ENCODE measurements at places on chromosomes 5 and 9. TPM values are rescaled to one million over a fixed set of nuclear protein-coding genes. Genes with fewer than 3 reads are reported as not detected.

GRCh38 chr5:127928053-127928452 lies 155.5 kb upstream of the SLC12A2 start:
- no peak for DNase-seq
- H3K27ac ChIP-seq, result no peak overlapping the region
- H3K27me3 ChIP-seq, result no peaks in the 10 kb centered on the region
- H3K36me3 ChIP-seq, result no peaks in the 10 kb centered on the region

DNA sequence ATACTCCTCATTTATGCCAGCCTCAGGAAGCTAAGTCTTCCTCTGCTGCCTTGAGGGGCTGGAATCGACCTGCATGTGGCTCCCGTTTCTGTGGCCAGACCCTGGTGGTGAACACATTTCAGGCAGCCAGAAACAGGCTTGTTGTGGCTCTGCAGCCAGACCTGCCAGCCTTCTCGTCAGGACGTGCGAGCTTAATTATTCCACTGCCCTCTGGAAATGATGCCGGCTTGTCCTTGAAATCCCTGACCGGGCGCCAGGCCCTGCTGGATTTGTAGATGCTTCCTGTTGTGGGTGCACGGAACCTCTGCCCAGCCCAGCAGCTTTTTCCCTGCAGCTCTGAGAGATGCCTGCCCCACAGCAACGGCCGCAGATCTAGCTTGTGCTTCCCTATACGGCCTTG lies 41.6 kb downstream of the PDZD2 start:
- H3K36me3 ChIP-seq, result no peaks in the 10 kb centered on the region
- no peaks in the 10 kb centered on the region for H3K4me1 ChIP-seq
- H3K27ac ChIP-seq, result no peak overlapping the region
- H3K27me3 ChIP-seq, result no peaks in the 10 kb centered on the region
- no peak for DNase-seq
- no peak overlapping the region for H3K4me3 ChIP-seq

- H3K36me3 ChIP-seq, result no peaks in the 10 kb centered on the region
- no peak overlapping the region for H3K4me3 ChIP-seq
- no peak for DNase-seq
These were observed 14.3 kb downstream of the AFF4 start for GRCh38 chr5:132949136-132949535.

Gene PCDH12
- 3.2 TPM for total RNA-seq
